ENCODE measurements at places on chromosomes 5 and 9. TPM values are rescaled to one million over a fixed set of nuclear protein-coding genes. Genes with fewer than 3 reads are reported as not detected.

SLC6A19 gene
- total RNA-seq, result not detected

RLN1 gene
- not detected for total RNA-seq

CLTA gene
- total RNA-seq, result 265 TPM

ZNF346 gene
- total RNA-seq, result 20.3 TPM

CDKN2B gene
- 58.3 TPM for total RNA-seq

DMRT3 gene
- not detected for total RNA-seq

PCDHB9 gene
- total RNA-seq, result 0.64 TPM

DNA sequence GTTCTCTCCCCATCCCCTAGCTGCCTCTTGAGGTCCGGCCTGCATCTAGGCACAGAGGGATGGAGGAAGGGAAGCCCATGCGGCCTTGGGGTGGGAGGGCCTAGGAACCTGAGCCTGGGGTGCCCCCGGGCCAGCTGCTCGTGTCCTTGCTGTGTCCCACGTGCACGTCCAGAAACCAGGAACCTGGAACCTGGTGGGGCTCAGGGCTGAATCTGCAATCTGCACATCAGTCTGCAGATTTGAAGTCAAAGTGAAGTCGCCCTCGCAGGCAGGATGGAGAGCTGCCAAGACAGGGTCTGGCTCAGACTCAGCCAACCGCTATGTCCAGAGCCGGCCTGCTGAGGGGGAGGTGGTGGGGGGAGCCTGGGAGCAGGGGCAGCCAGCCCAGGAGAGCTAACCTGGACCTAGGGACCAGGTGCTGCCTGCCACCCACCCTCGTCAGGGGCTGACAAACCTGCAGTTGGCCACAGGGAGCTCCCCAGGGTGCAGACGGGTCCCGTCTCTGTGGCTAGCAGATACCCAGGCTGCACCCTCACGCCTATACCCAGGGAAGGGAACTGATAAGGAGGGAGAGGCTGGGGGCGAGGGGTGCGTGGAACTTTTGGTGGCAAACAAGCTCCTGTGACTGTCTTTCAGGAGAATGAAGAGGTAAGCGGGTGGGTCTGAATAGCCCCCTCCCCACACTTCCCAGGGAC is 103.5 kb upstream of the SIMC1 start:
- no peak for DNase-seq

DNA sequence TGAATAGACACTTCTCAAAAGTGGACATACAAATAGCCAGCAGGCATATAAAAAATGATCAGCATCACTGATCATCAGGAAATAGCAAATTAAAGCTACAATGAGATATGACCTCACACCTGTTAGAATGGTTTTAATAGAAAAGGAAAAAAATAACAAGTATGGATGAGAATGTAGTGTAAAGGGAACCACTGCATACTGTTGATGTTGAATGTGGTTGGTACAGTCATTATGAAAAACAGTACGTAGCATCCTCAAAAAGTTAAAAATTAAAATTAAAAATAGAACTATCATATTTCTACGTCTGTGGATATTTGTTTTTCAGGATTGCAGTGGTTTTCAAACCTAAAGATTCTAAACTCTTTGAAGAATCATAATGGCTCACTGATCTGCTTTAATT is 215.1 kb upstream of the NREP start:
- DNase-seq, result no peak

GRCh38 chr5:151738125-151738848 is 20.1 kb downstream of the ATOX1 start:
- peak; percentile 45 for DNase-seq

GRCh38 chr9:136292591-136293448 is 11.1 kb downstream of the CCDC187 start:
- no peak for DNase-seq

DNA sequence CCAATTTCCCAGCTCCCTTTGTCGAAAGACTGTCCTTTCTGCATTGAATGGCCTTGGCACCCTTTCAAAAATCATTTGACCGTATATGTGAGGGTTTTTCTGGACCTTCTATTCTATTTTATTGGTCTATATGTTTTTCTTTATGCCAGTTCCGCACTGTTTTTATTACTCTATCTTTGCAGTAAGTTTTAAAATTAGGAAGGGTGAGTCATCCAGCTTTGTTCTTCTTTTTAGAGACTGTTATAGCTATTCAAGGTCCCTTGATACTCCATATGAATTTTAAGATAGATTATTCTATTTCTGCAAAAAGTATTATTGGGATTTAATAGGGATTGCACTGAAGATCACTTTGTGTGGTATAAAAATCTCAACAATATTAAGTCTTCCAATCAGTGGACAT is 44.2 kb upstream of the STARD4 start:
- DNase-seq, result no peak

DNA sequence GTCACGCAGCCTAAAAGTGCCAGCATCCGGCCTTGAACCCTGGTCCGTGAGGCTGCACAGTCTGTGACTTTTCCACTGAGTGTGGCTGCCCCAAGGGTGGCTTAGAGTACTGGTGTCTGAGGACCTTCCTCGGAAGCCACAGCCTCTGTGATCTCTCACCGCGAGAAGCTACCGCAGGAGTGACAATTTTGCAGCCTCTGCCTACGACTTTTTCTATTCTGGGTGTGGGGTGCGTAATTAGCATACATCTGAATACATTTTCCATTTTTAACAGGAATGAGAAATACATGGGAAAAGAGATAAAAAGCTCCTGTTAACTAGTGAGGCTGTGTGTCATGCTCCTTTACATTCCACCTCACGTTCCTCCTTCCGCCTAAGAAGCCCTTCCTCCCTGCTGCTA is 48.3 kb upstream of the HRH2 start:
- no peak for DNase-seq

DNA sequence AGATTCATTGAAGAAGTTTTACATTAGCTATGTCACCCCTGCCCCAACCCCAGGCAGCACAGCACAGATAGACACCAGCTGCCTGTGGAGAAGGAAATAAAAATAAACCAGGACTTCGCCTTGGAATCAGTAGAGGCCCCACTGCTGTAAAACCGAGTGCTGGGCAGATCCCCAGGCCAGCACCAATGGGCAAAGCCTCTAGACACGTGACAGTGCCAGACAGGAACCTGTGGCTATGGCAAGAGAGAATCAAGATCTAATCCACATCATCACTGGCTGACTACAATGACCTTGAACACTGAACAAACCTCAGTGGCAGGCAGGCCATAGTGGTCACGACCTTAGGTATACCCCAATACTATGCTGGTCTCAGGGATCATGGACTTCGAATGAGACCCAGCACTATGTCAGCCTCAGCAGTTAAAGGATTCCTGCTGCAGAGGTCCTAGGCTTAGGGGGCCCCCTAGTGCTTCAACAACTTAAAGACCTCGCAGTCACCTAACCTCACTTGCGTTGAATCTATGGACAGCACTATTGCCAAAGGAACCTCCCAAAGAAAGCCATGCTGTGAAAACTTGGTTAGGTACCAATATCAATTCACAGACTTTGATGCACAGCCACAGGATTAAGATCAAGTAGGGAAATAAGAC is 2118.6 kb upstream of the C9orf72 start:
- DNase-seq, result peak; percentile 66

DNA sequence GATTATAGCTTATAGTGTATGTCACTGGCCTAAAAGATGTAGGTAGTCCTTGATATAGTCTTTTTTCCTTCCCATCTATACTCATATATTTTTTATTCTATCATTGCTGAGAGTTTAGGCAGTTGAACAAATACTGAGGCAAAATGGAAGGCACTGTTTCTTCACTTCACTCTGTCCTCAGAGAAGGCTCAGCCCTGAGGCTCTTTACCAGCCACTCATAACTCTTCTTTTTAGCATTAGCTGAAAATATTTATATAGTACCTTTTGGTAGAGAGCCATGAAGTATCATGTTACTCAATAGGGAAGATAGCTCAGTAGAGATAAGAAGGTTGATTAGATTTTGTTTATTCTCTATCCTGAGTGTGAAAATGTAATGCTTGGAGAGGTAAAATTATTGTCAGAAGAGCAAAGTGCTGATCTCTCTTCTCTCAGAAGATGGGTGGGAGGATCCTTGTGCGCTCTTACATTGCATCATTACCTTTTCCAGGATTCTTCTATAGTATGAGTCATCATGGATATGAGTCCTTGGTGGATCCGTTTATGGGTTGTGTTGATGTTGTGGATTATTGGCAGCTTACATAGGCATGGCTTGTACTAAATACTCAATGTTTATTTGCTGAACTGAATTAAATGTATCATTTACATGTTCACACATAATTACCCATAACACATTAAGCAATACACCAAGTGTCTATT is 88.1 kb downstream of the ANXA1 start:
- DNase-seq, result peak; percentile 11

DNA sequence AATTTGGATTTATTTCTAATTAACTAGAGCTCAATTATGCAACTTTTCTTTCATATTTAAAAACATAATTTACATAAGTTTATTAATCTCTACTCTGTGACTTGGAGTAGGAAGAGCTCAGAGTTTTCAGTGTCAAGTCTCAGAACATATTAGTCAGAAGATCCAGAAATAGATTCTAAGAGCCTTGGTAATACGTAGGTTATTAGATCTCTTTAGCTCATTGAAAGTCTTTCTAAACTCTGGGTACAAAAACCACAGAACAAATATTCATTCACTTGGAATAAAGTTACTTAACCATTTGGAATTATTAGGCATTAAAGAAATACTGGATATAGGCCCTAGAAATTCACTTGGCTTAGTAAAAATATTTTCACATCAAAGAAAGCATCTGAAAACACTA is 26.3 kb upstream of the ISCA1 start:
- DNase-seq, result no peak

DNA sequence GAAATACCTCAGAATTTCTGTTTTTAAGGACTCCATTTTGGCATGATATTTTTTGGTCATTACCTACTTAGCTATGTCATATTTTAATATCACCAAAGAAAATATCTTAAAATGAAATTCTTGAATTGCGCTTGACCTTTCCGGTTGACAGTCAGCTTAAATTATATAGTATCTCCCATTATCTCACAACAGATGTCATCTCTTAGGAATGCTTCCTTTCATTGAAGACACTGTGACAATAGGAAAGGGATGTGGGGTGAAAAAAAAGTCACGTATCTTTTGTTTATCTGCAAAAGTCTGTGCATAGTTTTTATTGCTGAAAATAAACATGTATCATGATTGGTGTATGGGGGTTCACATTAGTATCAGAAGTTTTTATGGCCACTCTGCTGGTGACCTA is 105.8 kb downstream of the INVS start:
- no peak for DNase-seq

DNA sequence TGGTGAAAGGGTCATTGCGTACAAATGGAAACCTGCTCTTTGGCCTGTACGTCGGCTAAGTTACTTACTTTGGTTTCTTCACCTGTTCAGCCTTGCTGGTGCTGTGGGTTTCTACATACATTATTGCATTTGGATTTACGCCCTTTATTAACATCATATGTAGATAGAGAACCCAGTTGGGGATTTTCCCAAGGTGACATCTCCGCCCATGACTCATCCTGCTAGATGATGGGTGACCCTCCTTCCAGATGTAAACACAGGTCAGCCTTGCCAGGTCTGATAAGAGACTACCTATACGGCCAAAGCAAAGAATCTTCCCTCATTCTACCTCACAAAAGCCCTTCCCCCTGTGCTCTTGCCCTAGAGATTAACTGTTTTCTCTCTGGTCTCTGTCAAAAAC is 360.9 kb downstream of the KDM4C start:
- DNase-seq, result no peak

DNA sequence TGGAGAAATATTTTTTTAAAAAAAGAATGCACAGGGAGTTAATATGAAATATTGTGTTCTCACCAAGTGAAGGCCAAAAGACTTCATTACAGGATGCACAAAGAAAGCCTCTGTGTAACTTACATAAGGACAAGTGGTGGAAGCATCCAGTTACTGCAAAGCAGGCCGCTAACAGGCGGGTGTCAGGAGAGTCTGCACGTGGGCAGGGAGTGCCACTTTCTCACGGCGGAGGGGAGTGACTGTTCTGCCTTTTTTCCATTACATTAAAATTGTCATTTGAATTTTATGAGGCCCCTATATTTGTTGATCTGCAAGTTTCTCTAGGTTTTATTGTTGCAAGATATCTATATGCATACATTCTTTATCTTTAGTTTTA is 28.1 kb upstream of the SPATA31E1 start:
- DNase-seq, result no peak

GRCh38 chr9:87601176-87601575 is 103.5 kb downstream of the DAPK1 start:
- DNase-seq, result no peak

DNA sequence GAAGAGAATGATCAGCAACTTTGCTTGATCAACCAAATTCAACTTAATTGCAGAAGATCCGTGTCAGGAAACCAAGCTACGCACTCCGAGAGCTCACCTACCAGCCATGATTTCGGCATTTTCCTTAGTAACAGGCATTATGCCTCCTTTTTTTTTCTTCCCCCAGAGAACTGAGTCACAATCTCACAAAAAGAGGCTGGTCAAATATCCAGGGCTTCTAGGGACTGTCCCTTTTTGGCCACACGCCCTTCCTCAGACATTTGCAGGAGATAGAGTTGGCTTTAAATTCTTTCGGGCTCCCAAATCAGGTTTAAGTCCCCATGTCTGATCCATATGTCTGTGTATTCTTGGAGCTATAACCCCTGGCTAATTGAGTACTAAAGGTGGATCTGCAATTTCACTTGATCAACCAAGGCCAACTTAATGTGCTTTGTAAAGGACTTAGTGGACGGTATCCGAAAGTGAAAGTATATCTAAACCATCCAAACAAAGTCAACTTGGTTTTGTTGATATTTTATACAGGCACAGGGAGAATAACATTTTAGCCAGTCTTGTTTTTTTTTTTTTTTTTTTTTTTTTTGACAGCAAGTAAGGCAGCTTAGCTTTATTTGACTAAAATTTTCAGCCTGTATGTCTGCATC is 100.8 kb upstream of the TBCA start:
- DNase-seq, result peak; percentile 57

DNA sequence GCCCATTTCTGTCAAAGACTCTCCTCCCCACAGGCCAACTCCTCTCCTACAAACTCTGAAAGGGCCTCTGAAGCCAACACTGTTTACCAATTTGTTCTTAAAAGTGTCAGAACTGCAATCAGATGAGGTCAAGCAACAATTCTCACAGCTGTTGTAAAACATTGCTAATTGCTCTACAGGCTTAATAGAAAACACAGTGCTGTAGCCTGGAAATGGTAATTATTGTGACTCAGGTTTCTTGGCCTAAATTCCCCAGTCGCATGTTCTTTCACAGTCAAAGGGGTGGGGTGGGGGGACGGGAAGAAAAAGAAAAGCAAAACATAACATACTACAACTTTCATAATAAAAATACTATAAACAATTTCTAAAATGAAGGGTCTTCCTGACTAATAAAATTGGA is 343.2 kb downstream of the DMAC1 start:
- DNase-seq, result no peak

GRCh38 chr5:123514615-123515355 is 2.8 kb downstream of the CSNK1G3 start:
- no peak for DNase-seq

Measured in fibroblast of villous mesenchyme (primary cell).